ENCODE measurements at places on chromosomes 6 and 20.

GRCh38 chr20:39913274-39913673 lies 775.8 kb downstream of the MAFB start:
- no peak for DNase-seq

GRCh38 chr20:36261389-36262105 lies 25.3 kb downstream of the AAR2 start:
- no peak for DNase-seq

- no peak for DNase-seq
Measured at GRCh38 chr20:29086938-29087337, 2170.5 kb upstream of the DEFB115 start.

DNA sequence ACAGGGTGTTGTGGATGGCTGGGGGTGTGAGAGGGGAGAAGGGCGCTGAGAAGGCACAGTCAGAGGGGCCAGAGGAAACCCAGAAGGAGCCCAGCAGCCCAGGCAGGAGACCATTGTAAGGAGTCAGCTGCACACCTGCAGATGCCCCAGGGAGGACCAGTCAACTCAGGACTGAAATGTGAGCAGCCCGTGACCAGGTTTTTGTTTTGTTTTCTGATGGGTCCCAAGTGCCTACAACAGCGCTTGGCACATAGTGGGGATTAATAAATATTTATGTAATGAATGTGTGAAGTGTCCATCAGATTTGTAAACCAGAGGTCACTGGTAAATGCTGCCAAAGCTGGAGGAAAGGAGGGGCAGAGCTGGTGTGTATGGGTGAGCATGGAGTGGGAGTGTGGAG lies 30.2 kb downstream of the TRAM2 start:
- no peak for DNase-seq

GRCh38 chr6:167047554-167047953 lies 48.4 kb downstream of the CEP43 start:
- peak; percentile 62 for DNase-seq

DNA sequence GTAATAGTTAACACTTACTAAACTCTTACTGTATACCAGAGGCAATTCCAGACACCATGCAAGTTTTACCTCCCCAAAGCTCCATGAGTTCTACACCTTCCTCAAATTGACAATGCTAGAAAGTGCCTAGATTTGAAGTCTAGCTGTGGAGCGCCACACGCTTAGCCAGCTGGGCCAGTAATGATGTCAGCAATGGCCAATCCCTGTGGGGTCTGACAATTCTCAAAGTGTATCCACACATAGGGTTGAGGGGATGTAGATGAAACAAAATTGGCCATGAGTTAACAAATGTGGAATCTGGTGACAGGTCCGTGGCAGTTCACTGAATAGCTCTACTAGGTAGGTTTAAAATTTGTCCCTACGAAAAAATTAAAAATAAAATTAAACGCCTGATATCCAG lies 1.3 kb downstream of the ZNF343 start:
- no peak for DNase-seq

GRCh38 chr6:133062696-133063306 lies 178.4 kb upstream of the EYA4 start:
- peak; percentile 51 for DNase-seq

DNA sequence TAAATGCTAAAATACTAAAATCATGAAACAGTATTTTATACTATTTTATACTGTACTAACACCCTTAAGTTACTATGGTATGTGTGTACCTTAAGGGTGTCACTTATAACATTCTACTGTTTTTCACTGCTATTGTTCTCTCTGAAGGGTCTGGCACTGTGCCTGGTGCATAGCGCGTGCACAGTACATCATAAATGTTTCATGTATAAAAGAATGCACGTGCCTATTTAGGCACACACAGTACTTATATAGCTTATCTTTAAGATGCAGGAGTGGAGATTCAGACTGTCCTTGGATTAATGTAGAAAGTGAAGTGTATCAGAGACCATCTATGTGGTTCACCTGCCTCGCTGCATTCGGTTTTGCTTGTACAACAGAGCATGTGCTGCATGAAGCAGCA lies 64.0 kb upstream of the SGK1 start:
- DNase-seq: no peak

GRCh38 chr6:145147559-145147958 lies 587.8 kb downstream of the EPM2A start:
- no peak for DNase-seq

DNA sequence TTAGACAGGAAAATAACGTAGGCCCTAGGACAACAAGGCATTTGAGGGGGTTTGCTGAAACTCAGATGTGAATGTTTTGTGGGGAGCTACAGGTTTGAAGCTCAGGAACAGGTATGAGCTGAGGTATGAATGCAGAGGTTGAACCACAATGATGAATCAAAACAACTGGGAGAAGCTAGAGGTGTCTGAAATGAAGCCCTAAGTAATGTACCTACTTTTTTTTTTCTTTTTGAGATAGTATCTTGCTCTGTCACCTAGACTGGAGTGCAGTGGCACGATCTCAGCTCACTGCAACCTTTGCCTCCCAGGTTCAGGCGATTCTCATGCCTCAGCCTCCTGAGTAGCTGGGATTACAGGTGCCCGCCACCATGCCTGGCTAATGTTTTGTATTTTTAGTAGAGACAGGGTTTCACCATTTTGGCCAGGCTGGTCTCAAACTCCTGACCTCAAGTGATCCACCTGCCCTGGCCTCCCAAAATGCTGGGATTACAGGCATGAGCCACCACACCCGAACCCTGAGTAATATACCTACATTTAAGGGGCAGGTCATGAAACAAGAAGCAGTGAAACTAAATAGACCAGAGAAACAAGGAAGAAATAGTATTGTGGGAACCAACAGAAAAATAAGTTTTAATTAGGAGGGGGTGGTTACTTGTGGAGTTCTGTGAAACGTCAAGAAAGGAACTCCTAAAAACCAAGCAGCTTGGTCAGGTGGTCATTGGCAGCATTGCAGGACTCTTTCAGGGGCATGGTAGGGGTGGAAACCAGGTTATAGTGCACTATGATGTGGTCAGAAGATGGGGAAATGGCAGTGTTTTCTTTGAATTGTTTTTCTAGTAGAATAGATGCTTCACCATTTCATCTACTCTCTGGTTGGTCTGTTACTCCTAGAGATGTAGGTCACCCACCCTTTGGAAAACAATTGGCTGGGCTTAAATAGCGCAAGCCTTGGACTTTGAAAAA lies 138.1 kb downstream of the CD164 start:
- DNase-seq: no peak

DNA sequence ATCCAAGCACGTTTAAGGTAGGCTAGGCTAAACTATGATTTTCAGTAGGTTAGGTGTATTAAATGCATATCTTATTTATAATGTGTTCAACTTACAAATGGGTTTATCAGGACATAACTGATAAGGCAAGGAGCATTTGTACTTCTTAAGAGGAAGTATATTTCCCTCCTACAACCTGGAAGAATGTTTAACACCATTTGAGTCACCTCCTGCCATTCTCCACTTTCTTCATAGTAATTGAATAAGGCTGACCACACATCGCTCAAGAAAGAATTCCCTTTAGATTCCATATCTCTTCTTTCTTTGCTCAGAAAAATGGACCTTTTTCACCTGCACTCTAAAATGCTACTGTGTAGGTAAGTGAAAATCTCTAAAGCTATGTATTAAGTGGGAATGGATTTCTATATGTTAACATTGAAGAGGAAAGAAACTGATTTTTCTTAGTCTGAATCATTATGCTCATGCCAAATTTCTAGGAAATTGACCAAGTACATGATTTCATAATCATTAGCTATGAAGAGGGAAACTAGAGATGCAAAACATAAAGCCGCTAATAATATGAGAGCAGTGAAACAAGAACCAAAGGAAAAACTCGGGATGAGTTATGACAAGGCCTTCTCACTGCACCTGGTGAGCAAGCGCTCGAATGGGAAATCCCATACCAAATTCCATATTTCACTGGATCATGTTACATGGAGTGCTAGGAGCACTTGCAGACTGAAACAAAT lies 210.4 kb downstream of the ALDH8A1 start:
- no peak for DNase-seq

GRCh38 chr20:46799781-46800408 lies 90.4 kb downstream of the SLC2A10 start:
- DNase-seq: no peak

- DNase-seq: no peak
Measured at GRCh38 chr6:38234934-38235682, 404.6 kb downstream of the BTBD9 start.

DNA sequence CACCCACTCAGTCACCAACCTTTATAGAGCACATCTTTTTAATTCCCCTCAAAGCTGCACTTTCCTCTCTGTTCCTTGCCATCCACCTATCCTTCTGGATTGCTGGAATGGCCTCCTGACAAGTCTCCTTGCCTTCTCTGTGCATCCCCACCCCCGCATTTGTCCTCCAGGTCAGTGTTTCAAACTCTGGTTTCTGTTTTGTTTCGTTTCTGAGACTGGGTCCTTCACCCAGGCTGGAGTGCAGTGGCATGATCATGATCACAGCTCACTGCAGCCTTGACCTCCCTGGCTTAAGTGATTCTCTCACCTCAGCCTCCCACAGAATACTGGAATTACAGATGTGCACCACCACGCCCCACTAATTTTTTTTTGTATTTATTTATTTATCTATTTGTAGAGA lies 96.2 kb downstream of the PLCB1 start:
- DNase-seq: no peak

- DNase-seq: no peak
Measured at GRCh38 chr6:166772518-166772917, 145.5 kb upstream of the RPS6KA2 start.

- no peak for DNase-seq
Measured at GRCh38 chr6:42292004-42292740, 74.5 kb upstream of the MRPS10 start.

DNA sequence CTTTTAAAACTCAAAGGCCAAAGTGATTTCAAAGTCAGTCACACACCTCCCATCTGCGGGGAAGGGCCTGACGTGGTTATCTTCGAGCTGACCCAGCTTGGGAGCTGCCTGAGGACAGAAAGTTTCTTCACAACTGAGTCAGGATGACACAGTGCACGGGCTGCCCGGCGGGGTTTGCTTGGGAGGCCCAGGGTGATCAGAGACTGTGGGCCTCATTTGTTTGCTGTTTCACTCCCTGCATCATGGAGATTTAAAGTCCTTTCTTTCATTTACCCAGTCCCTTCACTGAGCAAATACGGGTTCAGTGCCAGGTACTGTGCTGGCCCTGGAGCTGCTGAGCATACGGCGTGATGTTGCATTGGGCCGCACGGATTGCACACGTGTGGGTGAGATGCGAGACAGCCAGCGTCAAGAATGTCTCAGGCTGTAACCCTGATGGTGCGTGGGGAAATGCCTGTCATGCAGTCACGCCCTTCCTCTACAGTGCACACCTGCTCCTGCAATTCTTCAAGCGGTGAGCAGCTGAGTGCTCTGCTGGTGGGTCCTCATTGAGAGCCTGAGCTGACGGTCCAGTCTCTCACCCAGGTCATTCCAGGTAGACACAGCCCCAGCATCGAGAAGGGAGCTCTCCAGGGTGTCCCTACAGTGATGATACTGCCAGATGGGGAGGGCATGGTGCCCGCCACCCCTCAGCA lies 82.7 kb upstream of the PMEPA1 start:
- no peak for DNase-seq

All from heart left ventricle (tissue), 16 donors.